ENCODE measurements at places on chromosomes 5 and 9. TPM values are rescaled to one million over a fixed set of nuclear protein-coding genes. Genes with fewer than 3 reads are reported as not detected.

The ZDHHC11B gene
- total RNA-seq: not detected

The ASPN gene
- 49.8 TPM for total RNA-seq

The DIRAS2 gene
- total RNA-seq: 0.12 TPM

The PCDHB14 gene
- total RNA-seq: 0.61 TPM

The FSD1L gene
- 8.0 TPM for total RNA-seq

The ZNF169 gene
- total RNA-seq: 5.0 TPM

The ENTREP1 gene
- not detected for total RNA-seq

The CATSPER3 gene
- not detected for total RNA-seq

The LCNL1 gene
- total RNA-seq: 2.4 TPM

The ABCA2 gene
- 11.9 TPM for total RNA-seq

The DDX41 gene
- 63.6 TPM for total RNA-seq

The NKD2 gene
- not detected for total RNA-seq

The TMEFF1 gene
- total RNA-seq: 9.1 TPM

The SPATA31C1 gene
- not detected for total RNA-seq

The TRPM3 gene
- 14.9 TPM for total RNA-seq

The HTR4 gene
- not detected for total RNA-seq

The PCDHGA3 gene
- 4.9 TPM for total RNA-seq

The CDC25C gene
- total RNA-seq: 0.65 TPM

The FOXD4L6 gene
- total RNA-seq: not detected

The CLTA gene
- total RNA-seq: 131 TPM

The ZDHHC21 gene
- 15.6 TPM for total RNA-seq

The ECM2 gene
- 38.5 TPM for total RNA-seq

The CDKN2A gene
- total RNA-seq: 17.2 TPM

The CA9 gene
- total RNA-seq: not detected

The ARHGEF28 gene
- 42.4 TPM for total RNA-seq

The SLIT3 gene
- 112 TPM for total RNA-seq

The SLC6A7 gene
- total RNA-seq: 0.16 TPM

The MEIKIN gene
- not detected for total RNA-seq

The IGIP gene
- total RNA-seq: 10.4 TPM

The TXNDC8 gene
- not detected for total RNA-seq

The NRARP gene
- total RNA-seq: not detected

The FCN1 gene
- not detected for total RNA-seq

The WDR38 gene
- total RNA-seq: not detected

The SNCB gene
- not detected for total RNA-seq

The CDC20B gene
- under 0.01 TPM for total RNA-seq

The ZNF366 gene
- total RNA-seq: under 0.01 TPM

The ACOT12 gene
- total RNA-seq: not detected

The PCDHAC2 gene
- total RNA-seq: 0.73 TPM

The SLC34A1 gene
- total RNA-seq: not detected

The PHF24 gene
- total RNA-seq: under 0.01 TPM

The FABP6 gene
- total RNA-seq: not detected

The KIF4B gene
- total RNA-seq: under 0.01 TPM

The SPINK1 gene
- total RNA-seq: not detected

The SPINK13 gene
- total RNA-seq: not detected

The FASTKD3 gene
- 19.9 TPM for total RNA-seq

The SCGB3A2 gene
- total RNA-seq: not detected

The SPATA31A1 gene
- not detected for total RNA-seq

The SLC22A4 gene
- total RNA-seq: 13.5 TPM

The TRAF1 gene
- total RNA-seq: 1.5 TPM

The ANKRD18A gene
- total RNA-seq: not detected

The PROB1 gene
- 2.4 TPM for total RNA-seq

The MYMK gene
- total RNA-seq: not detected

The SV2C gene
- total RNA-seq: not detected

The TPRN gene
- 8.9 TPM for total RNA-seq

The ECSCR gene
- total RNA-seq: 1.8 TPM

The SYK gene
- not detected for total RNA-seq

The CDC37L1 gene
- total RNA-seq: 19.1 TPM

The TMEM174 gene
- not detected for total RNA-seq
